Naive thymus-derived CD8-positive, alpha-beta T cell (primary cell): ENCODE measurements at places on chromosomes 3 and 15.

- DNase-seq, result no peak
Measured at GRCh38 chr3:71421475-71421819, 162.1 kb downstream of the FOXP1 start.

DNA sequence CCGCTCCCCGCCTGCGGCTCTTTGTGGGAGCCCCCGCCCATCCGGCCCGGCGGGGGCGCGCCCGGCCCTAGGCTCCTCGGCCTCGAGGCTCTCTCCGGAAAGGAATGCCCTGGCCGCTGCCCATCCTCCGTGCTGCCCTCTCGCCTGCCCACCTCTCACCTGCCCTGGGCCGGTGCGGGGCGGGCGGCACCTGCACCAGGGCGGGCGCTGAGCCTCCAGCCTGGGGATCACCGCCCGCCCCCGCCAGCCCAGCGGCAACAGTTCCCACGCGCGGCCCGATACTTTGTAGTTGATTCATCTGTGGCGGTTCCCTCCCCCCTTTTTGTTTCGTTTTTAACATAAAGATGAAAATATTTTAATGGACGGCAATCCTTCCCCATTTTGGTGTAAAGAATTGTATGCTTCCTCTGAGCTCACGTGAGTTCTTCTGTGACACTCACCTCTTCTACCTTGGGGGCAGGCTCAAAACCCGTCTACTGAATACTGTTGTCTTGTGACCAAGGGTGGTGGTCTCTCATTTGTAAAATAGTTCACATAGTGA is 1.9 kb downstream of the KLF13 start:
- DNase-seq, result peak; percentile 76

DNA sequence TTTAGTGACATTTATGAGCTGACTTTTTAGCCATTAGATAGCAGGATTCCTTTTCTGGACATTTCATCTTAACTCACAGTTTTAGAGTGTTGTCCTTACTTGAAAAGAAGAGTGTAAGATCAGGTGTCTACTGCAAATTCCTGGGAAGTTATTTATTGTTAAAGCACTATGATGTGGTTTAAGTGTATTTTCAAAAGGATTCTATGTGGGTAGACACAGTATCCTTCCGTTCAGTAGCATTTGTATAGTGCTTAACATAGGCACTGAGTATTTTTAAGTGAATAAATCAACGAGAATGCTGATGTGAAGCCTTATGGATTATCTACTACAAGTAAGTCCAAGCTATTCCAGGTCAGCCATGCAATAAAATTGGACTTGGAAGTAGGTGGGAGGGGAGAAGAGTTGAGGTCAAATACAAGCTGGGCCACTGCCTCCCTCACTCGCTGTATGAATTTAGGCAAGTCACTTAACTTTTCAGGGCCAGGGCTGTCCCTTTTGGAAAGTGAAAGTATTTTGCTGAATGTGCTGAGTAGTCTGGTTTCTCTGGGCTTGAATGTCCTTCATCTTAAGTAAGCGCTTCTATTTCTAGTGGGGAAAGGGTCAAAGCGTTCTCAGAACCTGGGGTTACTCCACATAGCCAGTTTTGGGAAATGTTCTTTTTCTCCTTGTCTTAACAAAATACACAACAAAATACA is 48.6 kb downstream of the GAP43 start:
- DNase-seq, result no peak

DNA sequence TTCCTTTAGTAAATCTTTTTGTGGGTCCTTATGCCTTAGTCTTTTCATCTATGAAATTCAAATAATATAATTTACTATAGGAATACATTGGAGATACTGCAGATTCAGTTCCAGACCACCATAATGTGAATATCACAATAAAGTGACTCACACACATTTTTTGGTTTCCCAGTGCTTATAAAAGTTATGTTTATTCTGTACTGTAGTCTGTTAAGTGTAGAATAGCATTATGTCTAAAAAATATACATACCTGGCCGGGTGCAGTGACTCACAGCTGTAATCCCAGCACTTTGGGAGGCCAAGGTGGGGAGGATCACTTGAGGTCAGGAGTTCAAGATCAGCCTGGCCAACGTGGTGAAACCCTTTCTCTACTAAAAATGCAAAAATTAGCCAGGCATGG is 53.9 kb upstream of the PAQR5 start:
- no peak for DNase-seq

DNA sequence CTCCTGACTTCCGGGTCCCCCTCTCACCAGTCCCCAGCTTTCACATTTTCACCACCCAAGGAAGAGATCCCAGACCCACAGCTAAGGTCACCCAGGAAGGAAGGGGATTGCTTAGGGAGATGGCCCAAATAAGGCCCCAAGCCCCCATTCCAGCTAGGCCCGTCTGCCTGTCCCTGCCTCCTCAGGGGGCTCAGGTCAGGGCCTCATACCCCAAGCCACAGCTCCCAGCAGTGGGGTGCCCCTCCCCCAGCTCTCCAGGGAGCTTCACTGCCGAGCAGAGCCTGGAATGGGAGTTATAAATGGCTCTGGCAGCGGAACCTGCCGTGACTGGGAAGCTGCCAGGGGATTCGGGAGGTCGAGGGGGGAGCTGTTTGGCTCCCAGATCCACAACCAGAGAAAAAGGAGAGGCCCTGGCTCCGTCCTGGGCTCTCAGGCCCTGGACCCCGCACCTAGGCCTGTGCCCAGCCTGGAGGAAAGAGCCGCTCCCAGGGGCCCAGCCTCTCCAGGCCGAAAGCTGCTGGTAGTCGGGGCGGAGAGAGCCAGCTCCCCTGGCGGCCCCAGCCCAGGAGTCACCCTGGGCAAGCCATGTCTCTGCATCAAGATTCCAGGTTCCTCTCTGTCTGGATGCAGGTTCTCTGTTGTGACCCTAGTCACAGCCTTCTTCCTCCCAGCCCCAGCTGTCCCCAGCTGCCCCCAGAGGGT is 550 bp downstream of the CCDC9B start:
- DNase-seq, result no peak

- DNase-seq, result no peak
Measured at GRCh38 chr3:124293584-124293983, 301.7 kb upstream of the ROPN1 start.

- DNase-seq, result no peak
Measured at GRCh38 chr3:187850258-187850921, 105.1 kb upstream of the BCL6 start.

DNA sequence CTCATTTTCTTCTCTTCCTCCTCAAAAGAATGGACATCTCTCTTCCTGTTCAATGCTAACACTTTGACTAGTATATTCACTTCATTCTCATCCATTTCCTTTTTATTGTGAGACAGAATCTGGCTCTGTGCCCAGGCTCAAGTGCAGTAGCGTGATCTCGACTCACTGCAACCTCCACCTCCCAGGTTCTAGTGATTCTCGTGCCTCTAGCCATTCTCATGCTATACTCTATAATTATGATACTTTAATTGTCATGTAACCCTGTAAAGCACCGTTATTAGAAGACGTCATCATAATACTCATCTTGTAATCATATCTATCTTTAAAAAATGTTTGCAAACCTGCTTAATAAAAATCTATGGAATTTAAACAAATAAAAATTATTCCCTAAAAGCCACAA is 107.0 kb downstream of the SHOX2 start:
- no peak for DNase-seq

DNA sequence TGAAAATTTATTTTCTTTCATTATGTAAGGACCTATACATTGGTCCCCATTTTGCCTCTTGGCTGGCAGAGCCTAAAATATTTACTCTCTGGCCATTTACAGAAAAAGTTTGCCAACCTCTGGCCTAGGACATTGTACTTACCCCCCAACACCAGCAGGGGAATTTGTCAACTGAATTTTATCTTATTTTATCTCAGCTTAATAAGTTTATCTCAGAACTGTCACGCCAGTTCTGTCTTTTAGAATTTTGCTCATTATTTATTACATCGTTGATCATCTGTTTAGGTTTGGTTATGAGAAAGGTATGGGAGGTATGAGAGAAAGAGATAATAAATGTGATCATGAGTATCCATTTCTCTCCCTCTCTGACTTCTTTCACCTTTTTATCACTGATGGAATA is 38.3 kb downstream of the CHD2 start:
- DNase-seq, result no peak

DNA sequence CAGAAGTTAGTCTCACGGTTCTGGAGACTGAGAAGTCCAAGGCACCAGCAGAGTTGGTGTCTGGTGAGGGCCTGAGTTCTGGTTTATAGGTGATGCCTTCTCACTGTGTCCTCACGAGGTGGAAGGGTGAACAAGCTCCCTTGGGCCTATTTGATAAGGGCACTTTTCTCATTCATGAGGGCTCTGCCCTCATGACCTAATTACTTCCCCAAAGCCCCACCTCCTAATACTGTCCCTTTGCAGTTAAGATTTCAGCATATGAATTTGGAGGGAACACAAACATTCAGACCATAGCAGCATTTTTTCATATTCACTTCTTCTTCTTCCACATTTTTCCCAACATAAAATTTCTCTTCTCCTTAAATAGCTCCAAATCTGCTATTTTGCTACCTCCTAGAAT is 41.5 kb downstream of the TMEM41A start:
- no peak for DNase-seq

DNA sequence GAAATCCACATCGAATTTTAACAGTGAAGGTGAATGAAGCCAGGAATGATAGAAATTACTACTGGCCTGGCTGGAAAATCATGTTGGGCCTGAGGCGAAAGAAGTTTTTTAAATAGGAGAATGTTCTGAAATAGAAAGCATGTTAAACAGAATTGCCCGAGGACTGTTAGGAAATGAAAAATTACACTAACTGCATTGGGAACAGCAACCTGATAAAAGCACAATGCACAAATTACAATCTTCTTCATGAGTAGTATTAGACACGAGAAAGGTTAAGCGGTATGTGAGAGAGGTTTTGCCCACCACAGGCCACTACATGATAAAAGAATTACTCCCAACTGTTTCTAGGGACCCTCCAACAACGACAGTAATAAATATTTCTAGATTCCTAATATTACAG is 18.9 kb downstream of the GBE1 start:
- DNase-seq, result no peak

GRCh38 chr15:49625460-49626036 is 4.7 kb downstream of the DTWD1 start:
- no peak for DNase-seq

GRCh38 chr3:198030125-198030524 is 70.1 kb downstream of the LMLN start:
- DNase-seq, result no peak

GRCh38 chr3:43998836-43999727 is 242.6 kb upstream of the TOPAZ1 start:
- DNase-seq, result no peak

- DNase-seq, result no peak
Measured at GRCh38 chr3:62184559-62184958, 188.8 kb downstream of the FEZF2 start.

- DNase-seq, result no peak
Measured at GRCh38 chr15:66278671-66279070, 14.7 kb upstream of the DIS3L start.

DNA sequence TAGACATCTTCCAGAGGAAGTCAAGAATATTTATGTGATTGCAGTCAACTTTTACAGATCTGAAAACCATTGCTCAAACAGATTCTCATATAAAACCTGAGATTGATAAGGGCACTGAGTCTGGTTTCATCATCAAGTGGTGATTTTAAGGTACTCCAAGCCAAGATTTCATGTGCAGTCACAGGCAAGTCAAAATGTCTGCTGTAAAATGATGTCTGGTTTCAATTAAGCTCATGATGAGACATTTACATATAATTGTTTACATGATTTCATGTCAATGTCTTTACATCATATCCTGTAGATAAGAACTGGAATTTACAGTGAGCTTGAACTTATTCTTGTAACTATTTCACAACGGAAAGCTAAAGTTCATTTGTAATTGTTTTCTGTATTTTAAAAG is 1215.5 kb downstream of the ROBO2 start:
- no peak for DNase-seq

DNA sequence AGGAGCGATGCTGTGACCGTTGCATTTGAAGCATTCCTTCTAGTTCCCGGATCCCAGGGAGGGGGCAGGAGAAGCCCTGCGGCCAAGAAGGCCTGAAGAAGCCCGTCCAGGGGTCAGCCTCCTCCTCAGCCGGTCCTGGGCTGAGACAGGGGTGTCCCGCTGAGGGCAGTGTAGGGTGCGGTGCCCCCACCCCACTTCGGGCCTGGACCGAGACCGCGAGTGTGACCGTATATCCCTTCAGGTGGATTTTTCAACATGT is 2.8 kb downstream of the OCA2 start:
- DNase-seq, result no peak

GRCh38 chr3:31014317-31015040 is 120.0 kb upstream of the GADL1 start:
- DNase-seq, result no peak

GRCh38 chr3:65425880-65426279 is 612.8 kb downstream of the MAGI1 start:
- DNase-seq, result no peak

DNA sequence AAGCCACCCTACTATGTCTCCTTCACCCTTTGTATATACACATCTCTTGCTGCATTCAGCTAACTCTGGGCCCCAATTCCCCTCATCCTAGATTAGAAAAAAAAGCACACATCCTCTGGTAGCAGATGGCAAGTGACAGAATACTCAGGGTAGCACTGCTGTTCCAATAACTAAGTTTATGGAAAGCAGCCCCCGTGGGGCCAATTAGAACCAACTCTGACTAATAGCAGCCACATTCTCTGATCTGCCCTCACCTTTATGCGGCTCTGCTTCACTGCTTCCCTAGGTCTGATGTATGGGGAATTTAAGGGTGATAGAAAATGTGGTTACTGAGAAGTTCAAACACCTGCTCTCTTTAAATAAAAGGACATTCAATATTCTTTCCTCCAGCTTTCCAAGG is 74.9 kb upstream of the SETMAR start:
- no peak for DNase-seq

GRCh38 chr3:173255555-173255954 is 114.5 kb upstream of the SPATA16 start:
- no peak for DNase-seq

DNA sequence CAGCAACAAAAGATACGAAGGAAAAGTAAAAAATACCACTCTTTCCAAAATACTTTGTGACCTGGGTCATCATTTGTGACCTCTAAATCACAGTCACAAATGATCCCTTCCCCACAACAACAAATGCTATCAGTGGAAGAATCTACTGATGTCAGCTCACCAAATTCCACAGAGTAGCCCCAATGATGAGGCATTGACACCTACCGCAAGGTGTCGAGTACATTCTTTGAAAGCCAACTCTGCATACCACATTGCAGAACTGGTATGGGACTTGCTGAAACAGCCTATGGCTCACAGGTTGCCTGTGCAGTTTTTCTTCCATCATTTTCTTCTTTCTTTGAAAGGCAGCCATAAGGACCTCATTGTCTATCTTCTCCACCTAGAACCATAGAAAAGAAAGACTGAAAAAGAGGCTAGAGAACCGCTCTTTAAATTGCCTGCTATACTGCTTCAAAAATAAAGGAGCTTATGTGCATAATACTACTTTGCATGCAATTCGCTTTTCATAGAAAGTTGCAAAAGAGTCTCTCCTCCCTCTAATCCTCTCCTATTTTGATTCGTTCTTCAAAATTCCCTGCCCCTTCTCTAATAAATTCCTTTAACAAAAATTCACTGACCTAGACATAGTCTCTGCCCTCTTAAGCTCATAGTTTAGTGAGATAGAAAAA is 21.4 kb upstream of the KPNA1 start:
- DNase-seq, result no peak

- DNase-seq, result no peak
Measured at GRCh38 chr3:170631755-170632488, 46.0 kb upstream of the SLC7A14 start.
